ENCODE measurements at places on chromosomes 6 and 20.

GRCh38 chr6:113171882-113172281 is 685.3 kb upstream of the MARCKS start:
- DNase-seq: no peak

DNA sequence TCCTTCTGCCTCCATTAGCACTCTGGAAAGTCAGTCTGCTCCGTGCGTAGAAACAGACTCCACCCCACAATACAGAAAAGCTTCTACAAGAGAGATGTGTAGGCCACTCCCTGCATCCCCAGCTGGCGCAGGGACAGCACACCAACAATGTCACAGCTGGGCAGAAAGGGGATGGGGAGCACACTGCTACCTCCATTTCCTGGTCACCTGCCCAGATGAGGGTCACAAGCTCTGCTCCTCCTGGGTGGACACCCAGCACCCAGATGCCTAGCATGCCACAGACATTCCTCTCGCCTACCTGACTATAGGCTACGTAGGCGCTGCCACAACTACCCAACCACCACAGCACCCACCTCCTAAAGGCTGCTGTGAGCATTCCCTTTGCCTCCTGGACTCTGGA is 12.2 kb downstream of the BEND3 start:
- no peak for DNase-seq

DNA sequence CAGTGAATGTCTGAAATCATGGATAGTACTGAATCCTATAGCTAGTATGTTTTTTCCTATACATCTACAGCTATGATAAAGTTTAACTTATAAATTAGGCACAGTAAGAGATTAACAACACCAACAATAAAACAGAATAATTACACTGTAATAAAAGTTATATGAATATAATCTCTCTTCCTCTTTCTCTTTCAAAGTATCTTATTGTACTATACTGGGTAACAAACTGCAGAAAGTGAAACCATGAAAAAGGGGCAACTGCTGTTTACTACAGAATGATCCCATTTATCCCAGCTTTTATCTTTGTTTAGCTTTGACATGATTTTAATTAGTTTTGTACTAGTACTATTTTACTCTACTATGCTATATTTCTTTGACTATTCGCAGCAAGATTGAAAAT is 25.8 kb downstream of the ESF1 start:
- DNase-seq: no peak

DNA sequence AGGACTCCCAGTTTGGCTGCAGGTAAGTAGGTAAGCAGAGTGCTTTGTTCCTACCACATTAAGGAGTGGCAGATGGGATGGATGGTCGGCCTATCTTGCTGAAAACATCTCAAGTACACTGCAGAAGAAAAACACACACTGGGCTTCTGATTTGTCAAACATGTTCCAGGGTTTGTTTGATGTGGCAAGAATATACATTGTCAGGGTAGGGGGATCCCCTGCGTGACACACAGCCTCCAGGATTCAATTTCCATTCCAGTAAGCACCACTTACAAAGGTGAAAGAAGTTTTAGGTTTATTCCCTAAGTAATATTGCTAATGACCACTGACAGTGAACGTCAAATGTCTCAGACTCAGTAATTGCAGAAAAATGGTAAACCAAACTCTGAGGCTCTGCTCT is 26.0 kb upstream of the KIF16B start:
- DNase-seq: no peak

GRCh38 chr6:18675881-18676280 is 288.7 kb downstream of the RNF144B start:
- DNase-seq: no peak

DNA sequence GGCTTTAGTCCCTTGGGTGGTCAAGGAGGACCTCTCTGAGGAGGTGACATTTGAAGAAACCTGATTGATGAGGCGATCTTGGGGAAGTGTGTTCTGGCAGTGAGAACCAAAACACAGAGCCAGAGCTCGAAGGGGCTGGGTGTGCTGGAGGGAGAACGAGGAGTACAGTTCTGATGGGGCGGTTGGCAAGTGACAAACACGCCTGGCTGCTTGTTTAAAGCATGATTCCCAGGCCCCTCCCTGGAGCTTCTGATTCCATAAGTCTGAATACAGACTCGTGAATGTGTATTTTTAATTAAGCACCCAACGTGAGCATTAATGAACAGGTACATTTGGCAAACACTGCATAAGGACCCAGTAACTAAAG is 886 bp upstream of the NFATC2 start:
- no peak for DNase-seq

GRCh38 chr6:122752459-122752858 is 27.1 kb upstream of the FABP7 start:
- DNase-seq: no peak

DNA sequence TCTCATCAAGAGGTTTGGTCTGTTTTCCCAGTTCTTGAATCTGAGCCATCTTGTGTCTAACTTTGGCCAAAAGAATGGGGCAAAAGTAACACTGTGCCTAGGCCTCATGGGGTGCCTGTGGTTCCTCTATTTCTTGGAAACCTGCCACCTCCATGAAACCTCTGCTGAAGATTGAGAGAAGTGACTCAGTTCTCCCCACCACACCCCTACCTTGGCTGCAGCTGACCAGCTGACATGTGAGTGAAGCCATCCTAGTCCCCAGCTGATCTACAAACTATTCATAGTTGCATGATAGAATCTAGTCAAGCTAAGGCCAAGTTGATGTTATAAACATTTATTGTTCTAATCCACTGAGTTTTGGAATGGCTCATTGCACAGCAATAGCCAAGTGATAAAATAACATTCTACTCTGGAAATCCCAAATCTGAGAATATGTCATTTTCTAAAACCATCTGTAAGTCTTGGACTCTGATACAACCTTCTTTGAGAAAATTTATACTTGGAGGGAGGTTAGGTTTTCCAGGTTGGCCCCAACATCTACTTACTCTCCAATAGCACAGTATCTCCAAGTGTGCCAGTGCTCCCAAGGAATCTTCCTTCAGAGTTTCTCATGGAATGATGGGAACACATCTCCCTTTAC is 107.0 kb upstream of the SMLR1 start:
- no peak for DNase-seq

- no peak for DNase-seq
These were observed 248.6 kb upstream of the SUPT3H start for GRCh38 chr6:45626087-45626891.

DNA sequence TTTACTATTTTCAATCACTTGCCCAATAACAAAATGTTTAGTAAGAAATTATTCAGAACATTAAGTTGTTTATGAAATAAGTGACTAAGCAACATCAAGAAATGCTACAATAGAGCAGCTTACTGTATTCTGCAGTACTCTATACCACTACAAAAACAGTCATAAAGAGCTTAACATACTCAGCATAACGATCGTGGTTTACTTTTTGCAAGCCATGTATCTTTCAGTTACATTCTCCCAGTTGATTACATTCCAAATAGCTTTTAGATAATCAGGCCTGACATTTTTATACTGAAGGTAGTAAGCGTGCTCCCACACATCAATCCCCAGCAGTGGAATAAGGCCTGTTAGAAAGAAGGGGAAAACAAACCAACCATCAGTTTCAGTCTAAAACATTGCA is 10.7 kb downstream of the SOD2 start:
- DNase-seq: no peak

DNA sequence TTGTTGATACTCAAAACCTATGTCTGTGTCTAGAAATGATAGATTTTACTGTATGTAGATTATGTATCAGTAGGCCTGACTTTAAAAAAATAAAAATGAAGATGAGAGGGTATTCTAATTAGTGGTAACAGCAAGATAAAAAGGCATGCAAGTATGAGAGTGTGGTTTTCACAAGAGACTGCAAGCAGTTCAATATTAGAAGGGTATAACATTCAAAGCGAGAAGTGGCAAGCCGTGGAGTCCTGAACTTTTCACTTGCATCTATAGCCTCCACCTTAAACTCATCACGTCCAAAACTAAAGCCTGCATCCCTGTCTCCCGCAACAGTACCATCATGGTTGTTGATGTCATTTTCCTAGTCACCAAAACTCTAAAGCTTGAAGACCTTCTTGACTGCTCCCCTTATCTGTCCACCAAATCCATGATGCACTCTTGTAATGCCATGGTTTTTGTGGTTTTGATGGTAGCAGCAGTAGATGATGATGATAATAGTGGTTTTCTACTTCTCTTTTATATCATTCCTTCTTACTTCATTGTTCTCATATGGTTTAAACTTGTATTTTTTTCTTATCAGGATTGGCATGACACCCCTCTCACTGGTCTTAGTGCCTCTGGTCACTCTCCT is 9.2 kb upstream of the CGA start:
- no peak for DNase-seq
